ENCODE measurements at places on chromosomes 2 and 18.

GRCh38 chr2:80303909-80304837 lies at the start of gene LRRTM1:
Gene LRRTM1, minus strand, starts transcription at chr2:80304752. Its CDS starts 933 bp downstream, at chr2:80303819.
- no peak for DNase-seq

- DNase-seq, result no peak
Measured at GRCh38 chr18:41378598-41378997, 576.4 kb upstream of the PIK3C3 start.

- no peak for DNase-seq
Measured at GRCh38 chr2:147648471-147648870, 196.4 kb upstream of the ACVR2A start.

DNA sequence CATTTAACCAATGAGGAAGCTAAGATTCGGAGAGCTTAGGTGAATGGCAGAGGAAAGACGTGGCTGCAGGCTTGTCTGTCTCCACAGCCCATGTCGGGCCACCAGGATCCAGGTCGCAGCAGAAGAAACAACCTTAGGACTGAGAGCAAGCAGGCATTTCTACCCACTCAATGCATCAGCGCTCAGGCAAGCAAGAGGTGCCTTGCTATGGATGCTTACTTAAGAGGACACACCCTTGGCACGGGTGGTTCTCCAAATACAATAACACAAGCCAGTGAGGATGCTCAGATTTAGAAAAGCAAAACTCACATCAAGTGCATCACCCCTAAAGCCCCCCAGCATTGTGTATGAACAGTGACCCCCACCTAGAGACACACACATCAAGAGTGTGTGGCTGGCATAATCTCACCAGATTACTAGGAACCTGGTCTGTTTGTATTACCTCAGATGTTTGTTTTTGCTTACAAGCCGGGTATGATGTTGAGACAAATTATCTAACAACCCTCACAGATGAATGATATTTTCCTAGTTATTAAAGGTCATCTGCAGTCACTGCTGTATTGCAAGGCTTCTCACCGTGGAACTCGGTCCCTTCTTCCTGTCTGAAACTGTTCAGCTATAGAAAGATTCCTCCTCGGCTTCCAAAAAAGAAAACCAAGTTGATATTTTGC lies 34.2 kb upstream of the NPAS2 start:
- DNase-seq, result no peak

- DNase-seq, result no peak
Measured at GRCh38 chr2:80244905-80245584, 59.5 kb downstream of the LRRTM1 start.

GRCh38 chr18:79380816-79381806 lies 14.6 kb upstream of the NFATC1 start:
- peak; percentile 73 for DNase-seq

- no peak for DNase-seq
Measured at GRCh38 chr18:73975266-73975665, 172.4 kb downstream of the FBXO15 start.

DNA sequence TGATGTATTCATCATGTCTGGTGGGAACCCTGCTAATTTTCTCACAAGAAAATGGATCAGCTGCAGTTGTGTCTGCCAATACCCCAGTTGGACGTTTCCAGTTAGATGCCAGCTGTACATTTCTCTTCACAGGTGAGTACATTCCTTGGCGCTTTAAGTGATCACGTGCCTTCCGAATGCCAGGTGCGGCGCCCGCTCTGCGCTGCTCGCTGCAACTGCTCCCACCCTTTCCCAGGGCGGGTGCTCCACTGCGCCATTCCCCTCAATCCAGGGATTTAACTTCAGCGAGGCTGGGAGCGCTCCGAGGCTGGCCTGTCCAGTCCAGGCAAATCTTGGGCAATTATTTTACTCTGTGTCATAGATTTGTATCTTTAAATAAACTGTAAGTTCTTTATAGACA lies 225.0 kb upstream of the RAB6C start:
- no peak for DNase-seq
